CD4-positive, alpha-beta T cell treated with Interleukin-17A for 4 hours (primary cell): ENCODE measurements at places on chromosomes 13 and 19.
A peak's percentile ranks its signal among the peaks of the same experiment; 100 is the strongest.

DNA sequence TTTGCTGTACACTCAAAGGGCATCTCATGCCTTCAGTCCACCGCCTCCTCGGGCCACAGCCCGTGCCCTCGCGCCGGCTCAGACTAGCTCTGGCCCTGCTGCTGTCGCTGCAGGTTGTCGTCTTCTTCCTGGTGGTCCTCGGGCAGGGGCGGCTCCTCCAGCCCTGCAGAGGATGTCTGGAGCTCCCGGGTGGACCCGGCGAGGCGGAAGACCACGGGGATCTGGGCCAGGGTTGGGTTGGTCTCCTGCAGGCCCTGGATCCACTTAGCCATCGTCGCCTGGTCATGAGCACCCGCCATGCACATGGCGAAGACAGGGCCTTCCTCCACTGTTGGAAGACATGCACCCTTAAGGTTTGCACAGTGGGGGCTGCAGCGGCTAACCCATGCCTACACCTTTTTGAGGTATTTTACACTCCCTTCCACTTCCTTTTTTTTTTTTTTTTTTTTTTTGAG is 489 bp upstream of the ZNF653 start:
- no peak for DNase-seq

DNA sequence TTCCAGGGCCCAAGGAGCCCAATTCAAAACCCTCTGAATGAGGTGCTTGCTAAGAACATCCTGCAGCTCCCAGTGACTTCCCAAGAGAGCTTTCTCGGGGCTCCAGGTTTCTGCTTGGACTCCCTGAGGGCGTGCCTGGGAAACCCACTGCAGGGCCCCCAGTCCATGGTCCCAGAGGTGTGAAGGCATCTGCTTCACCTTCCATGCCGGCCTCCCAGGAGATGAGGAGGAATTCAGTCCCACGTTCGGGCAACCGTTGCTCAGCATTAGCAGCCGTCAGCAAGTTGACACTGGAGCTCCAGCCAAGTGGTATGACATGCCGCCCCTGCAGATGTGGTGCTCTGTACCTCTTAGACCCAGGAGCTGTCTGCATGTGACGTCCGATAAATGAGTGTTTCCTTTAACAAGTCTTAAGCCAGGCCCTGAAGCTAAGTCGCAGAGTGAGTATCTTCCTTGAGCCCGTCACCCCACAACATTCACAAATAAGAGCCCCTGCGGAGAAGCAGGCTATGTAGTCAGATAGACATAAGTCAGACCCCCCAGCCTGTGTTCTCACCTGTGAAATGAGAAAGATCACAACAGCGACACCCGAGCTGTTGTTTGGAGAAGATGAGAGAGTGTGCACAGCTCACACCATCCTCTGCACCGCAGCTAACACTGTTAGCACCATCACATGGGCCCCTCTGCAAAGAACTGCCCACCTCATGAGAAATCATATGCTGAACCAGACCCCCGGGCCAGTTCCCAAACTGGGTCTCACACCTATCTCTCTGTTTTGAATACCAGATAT is 150.3 kb downstream of the KATNAL1 start:
- no peak for DNase-seq

- no peak for DNase-seq
Observed at GRCh38 chr13:104833221-104833620, 1702.2 kb downstream of the EFNB2 start.

GRCh38 chr13:111245576-111246384 is 74.7 kb upstream of the TEX29 start:
- DNase-seq: no peak

- no peak for DNase-seq
Observed at GRCh38 chr19:41457241-41457640, 14.3 kb downstream of the ERICH4 start.

- DNase-seq: no peak
Observed at GRCh38 chr13:45865414-45865813, 13.9 kb upstream of the SIAH3 start.

DNA sequence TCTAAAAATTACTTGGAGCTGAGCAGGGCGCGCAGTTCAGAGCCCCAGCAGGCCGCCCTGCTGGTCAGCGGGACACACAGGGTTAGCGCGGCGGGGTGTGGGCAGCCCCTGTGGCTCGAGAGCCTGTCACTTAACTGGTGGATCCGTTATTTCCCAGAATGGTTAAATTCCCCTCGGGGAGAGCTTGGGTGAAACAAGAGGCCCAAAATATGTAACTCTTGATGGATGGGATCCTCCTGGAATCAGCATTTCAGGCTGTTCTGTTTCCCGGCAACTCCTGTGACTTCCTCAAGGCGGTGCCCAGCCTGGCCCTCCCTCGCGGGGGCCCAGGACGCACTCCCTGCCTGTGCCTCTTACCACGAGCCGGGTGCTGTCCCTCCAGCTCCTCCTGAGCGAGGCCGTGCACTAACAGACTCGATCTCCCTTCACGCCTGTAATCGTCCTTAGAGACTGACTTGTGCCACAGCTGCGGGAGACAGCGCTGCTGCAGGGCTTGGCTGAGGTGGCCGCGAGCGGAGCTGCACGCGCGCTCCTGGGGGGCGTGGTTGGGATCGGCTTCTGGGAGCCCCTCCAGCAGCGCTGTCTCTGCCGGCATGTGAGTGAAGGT is 9.7 kb downstream of the PTBP1 start:
- DNase-seq: no peak

GRCh38 chr19:12745166-12745897 is 6.3 kb upstream of the BEST2 start:
- no peak for DNase-seq

- no peak for DNase-seq
Observed at GRCh38 chr13:39281539-39282150, 243.4 kb downstream of the NHLRC3 start.

- DNase-seq: no peak
Observed at GRCh38 chr19:17510220-17510993, 1.0 kb upstream of the PGLS start.

DNA sequence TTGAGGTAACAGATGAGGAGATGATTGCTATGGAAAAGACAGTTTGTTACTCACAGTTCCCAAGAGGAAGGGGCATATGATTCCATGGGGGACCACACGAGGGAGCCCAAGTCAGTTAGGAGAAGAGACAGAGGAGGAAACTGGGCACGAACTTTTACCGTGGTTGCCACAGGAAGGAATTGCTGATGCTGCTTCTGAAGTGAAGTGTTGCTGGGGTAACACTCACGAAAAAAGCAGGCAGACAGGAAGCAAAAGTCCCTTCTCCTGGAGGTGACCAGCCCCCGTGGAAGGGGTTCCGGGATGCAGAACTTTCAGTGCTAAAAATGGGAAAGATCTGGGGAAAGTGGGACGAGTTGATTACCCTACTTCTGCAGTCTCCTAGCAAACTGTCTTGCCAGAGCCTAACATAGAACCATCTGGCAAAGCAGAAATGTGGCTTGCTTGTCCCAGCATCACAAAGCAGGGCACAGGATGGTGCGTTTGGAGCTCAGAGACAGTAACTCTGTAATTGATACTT is 35.4 kb upstream of the MAP3K10 start:
- no peak for DNase-seq

GRCh38 chr13:41012536-41012935 is 6.6 kb downstream of the ELF1 start:
- DNase-seq: no peak

- no peak for DNase-seq
Observed at GRCh38 chr13:40916207-40916998, 102.7 kb downstream of the ELF1 start.

DNA sequence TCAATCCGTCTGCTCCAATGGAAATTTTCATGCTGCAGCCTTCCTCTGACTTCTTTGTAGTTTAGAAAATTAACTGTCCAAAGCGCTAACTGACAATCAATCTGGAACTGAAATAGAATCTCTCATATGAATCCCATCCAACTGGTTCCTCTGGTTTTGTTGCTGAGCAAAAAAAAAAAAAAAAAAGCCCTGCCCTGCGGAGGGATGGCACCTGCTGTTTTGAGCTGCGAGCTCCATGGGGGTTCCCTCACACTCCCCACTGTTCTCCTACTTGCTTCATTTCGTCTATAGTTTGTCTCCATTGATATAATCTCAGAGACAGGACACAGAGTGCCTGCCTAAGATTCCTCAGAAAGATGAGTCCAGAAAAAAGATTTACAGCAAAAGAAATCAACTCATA is 33.4 kb downstream of the FAAP24 start:
- no peak for DNase-seq

DNA sequence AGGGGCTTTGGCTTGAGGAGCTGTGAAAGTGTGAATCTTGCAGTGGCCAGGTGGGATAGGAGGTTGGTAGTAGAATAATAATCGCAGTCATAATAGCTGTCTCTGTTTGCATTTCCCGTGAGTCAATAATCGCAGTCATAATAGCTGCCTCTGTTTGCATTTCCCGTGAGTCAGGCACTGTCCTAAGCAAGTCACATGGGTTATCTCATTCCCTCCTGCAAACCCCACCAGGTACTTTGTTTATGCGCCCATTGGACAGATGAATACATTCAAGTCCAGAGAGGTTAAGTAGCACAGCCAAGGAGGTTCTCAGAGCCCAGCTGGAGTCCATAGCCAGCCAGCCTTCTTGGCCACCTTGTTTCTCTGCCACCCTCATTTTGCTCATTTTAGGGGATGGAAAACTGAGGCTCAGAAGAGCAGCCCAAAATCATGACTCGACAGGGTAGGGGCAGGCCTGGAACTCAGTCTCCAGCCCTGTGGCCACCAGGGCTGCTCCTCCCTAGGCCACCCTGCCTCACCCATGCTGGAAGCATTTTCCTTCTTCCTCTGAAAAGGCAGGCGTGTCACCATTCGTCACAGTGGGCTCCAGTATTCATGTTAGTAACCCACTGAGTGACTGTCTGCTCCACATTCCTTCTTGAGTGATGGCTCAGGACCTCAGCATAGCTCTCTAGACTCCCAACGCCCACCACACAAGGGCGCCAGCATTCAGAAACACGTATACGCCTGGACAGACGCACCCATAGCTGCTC is 206.2 kb downstream of the URI1 start:
- DNase-seq: no peak

- no peak for DNase-seq
Observed at GRCh38 chr13:109955598-109955997, 169.2 kb upstream of the IRS2 start.

- DNase-seq: no peak
Observed at GRCh38 chr13:24615114-24615513, 65.1 kb upstream of the ATP12A start.

GRCh38 chr13:111955412-111956065 is 111.4 kb upstream of the SOX1 start:
- no peak for DNase-seq

- no peak for DNase-seq
Observed at GRCh38 chr19:3914199-3914598, 18.7 kb upstream of the NMRK2 start.

DNA sequence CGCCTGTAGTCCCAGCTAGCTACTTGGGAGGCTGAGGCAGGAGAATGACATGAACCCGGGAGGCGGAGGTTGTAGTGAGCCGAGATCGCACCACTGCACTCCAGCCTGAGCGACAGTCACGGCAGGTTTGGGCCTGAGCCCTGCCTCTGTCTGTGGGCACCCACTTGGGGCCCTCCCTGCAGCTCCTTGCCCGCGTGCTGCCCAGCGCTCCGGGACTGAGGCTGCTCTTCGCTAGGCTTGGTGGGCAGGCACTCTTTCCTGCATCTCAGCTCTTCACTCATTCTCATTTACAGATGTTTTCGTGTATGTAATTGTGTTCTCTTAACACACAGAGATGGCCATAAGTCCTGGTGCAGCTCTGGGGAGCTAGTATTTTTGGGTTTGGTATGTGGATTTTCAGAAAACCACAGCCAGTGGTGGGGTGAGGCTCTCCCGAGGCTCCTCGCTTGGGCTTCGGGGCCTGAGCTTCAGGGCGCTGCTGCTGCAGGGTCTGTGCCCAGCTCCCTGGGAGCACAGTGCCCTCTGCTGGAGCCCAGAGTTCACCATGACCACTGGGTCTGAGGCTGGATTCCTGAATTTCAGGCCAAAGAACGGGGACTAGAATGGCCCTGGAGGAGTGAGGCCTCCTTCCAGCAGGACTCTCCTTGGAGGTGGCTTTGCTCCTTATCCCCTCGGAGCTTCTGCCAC is 15.2 kb downstream of the UPF1 start:
- peak; percentile 77 for DNase-seq

DNA sequence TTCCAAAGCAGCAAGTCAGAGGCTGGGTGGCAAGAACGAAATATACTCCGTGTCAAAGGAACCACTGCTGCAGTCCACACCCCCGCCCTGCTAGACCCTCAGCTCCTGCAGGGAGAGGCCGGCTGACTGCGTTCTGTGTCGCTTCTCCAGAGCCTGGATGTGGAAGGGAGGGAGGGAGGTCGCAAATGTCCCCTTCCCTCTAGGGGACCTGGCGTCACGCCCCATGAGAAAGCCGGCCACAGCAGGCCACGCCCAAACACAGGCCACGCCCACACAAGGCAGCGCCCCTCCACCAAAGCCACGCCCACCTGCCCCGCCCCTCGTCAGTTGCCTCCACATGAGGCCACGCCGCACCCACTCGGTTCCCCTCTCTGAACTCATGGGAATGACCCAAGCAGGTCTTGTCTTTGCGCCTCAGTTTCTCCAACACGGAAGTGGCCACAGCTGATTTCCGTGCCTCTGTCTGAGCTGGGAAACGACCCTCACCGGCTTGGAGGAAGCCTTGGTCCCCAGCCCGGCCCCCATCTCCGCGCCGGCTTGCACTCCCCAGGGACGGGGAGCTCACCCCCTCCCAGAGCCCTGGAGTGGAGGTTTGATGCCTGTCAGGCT is 38.4 kb upstream of the TCF3 start:
- peak; percentile 68 for DNase-seq

GRCh38 chr19:40539070-40539469 is 37.6 kb upstream of the SHKBP1 start:
- no peak for DNase-seq

DNA sequence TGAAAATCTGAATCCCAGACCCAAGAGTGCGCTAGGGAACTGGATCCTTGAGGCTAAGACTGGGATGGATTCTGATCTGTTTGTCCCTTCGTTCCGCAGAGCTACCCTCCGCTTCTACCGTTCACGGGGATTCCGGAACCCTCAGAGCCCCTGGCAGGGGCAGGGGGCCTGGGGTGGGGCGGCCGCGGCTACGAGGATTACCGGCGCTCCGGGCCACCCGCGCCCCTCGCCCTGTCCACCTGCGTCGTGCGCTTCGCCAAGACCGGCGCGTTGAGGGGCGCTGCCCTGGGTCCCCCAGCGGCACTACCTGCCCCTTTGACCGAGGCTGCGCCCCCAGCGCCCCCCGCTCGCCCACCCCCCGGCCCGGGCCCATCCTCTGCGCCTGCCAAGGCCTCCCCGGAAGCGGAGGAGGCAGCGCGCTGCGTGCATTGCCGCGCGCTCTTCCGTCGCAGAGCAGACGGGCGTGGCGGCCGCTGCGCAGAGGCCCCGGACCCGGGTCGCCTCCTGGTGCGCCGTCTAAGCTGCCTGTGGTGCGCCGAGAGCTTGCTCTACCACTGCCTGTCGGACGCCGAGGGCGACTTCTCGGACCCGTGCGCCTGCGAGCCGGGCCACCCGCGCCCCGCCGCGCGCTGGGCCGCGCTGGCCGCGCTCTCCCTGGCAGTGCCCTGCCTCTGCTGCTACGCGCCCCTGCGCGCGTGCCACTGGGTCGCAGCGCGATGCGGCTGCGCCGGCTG is 7.1 kb downstream of the SPRED3 start:
- DNase-seq: peak; percentile 66

- no peak for DNase-seq
Observed at GRCh38 chr19:39971380-39972035, 543 bp downstream of the PSMC4 start.

- DNase-seq: no peak
Observed at GRCh38 chr13:60981407-60981806, 434.2 kb downstream of the PCDH20 start.

- no peak for DNase-seq
Observed at GRCh38 chr19:29092712-29093552, 120.0 kb downstream of the UQCRFS1 start.
